ENCODE measurements at places on chromosomes 11 and 22. TPM values are rescaled to one million over a fixed set of nuclear protein-coding genes. Genes with fewer than 3 reads are reported as not detected.

Gene C22orf42
- polyA plus RNA-seq, result 64.0 TPM

Gene MMP7
- polyA plus RNA-seq, result not detected

Gene ANO9
- not detected for polyA plus RNA-seq

Gene DCHS1
- polyA plus RNA-seq, result 42.4 TPM

Gene TBX10
- not detected for polyA plus RNA-seq
